ENCODE measurements at places on chromosomes 16 and 17.
A peak's percentile ranks its signal among the peaks of the same experiment; 100 is the strongest.

DNA sequence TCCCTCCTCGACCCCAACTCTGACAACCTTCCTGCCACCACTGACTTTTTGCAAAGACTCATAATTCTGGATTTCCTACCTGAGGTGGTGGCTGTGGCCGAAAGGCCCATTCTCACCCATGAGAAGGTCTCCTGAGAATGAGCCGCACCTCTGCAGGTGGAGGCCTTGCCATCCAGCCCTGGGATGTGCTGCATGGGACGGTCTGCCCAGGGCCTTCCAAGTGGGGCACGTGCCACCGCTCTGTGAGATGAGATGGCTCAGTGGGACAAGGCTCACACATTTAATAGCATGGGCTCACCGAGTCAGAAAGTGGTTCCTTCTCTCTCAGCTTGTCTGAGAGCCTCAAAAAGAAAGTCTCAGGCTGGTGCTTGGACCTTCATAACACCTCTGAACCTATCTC lies 112.8 kb downstream of the AMFR start:
- no peak for DNase-seq

GRCh38 chr17:82782657-82783207 lies 30.9 kb downstream of the TBCD start:
- DNase-seq: no peak

DNA sequence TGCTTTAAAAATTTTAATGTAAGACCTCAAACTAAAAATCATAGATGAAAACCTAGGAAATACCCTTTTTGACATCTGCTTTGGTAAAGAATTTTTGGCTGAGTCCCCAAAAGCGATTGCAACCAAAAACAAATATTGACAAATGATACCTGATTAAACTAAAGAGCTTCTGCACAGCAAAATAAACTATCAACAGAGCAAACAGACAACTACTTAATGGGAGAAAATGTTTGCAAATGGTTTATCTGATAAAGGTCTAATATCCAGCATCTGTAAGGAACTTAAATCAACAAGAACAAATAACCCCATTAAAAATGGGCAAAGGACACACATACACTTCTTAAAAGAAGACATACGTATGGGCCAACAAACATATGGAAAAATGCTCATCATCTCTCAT lies 242.5 kb downstream of the BCAS3 start:
- DNase-seq: no peak

GRCh38 chr16:84082835-84083569 lies 33.7 kb downstream of the MBTPS1 start:
- DNase-seq: no peak

- DNase-seq: no peak
These were observed 2.7 kb upstream of the NFE2L1 start for GRCh38 chr17:48045316-48046001.

DNA sequence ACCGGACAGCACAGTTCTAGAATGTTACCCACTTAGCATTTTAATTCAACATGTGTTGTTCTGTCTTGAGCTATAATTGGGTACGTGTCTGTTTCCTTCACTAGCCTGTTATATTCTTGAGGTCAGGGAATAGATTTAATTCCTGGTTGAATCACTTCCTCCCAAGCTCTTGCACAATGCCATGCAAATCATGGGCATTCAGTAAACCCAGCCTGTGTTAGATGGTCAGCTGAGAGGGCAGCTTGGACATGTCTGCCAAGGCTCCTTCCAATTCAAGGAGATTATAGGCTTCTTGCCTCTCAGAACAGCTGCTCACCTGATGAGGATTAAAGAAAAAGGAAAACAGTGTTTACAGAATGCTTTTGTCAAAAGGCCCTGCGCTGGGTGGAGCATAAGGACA lies 12.6 kb downstream of the C1QTNF1 start:
- no peak for DNase-seq

DNA sequence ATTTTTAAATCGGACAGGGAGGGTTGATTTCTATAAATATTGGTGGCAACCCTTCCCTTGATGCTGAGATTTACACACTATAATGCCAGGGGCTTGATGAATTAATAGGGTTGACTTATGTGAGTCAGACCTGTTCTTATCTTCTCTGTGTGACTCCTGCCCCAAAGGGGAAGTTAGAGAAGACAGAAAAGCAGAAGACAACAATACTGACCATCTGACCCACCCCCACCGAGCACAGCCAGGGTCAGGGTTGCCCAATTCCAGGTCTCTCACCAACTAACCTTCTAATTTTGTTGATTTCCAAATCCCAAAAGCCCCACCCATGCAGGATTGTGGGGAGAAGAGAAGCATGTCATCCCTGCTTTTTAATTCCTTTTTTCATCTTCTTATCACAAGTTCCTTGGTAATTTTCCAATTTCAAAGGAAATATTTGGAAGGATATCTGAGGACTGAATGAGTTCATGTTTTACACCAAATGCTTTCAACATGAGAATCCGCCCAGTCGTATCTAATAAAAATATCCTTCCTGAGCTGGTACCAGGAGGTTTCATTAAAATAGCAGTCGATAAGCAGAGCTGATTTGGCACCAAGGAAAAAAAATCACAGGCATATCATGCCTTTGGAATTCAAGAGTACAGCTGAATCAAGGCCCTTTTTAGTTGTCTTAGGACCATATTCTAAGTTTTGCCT lies 603.4 kb upstream of the CDH11 start:
- DNase-seq: no peak

GRCh38 chr17:11986942-11987329 lies 10.3 kb downstream of the ZNF18 start:
- no peak for DNase-seq

GRCh38 chr16:2486645-2487516 lies 12.0 kb downstream of the TBC1D24 start:
- peak; percentile 73 for DNase-seq

- DNase-seq: no peak
These were observed 12.4 kb downstream of the CCDC43 start for GRCh38 chr17:44677136-44677535.

GRCh38 chr16:67071476-67072048 lies 38.2 kb upstream of the PHAF1 start:
- DNase-seq: no peak

DNA sequence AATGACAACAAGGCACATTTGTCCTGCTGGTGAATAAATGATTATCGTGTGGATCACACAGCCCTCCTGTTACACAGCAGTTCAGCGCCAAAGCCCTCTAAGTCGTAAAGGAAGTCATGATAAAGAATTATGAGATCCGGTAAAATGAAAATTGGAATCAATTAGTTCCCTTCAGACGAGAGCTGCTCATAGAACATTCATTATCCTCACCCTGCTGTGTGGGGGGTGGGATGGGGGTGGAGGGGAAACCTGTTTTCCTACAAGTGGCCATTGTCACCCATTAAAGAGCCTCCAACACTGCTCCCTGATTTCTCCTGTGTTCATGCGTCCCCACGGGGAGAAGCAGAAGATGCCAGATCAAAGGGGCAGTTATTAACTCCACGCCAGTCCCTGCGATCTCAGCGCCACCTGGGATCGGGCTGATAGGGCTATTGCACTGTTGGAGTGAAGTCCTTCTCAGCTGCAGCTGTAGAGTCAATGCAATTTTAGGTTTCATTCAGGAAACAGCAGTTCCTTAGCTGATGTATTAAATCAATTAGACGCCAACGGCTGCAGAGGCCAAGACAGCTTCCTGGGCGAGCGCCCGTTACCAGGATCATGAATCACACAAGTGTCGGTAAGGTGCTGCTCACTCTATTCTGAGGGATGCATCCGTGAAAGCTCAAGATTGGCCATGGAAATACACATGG lies 19.2 kb upstream of the CACNG4 start:
- DNase-seq: no peak

DNA sequence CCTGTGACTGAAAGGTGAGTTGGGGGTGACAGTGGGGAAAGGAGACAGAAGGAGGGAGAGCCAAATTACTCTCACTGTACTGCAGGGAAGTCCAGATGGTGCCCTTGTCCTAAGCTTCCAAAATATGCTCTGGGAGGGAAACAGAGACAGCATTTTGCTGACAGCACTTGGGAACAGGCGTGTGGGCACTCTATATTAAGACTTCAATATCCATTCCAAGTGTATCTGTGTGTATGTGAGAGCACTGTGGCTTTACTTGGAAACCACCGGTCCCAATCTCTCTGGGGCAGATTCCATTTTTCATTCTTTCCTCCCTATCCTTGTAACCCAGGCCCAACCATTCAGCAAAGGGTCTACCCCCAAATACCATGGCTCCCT lies 407.3 kb downstream of the UTP18 start:
- DNase-seq: no peak

DNA sequence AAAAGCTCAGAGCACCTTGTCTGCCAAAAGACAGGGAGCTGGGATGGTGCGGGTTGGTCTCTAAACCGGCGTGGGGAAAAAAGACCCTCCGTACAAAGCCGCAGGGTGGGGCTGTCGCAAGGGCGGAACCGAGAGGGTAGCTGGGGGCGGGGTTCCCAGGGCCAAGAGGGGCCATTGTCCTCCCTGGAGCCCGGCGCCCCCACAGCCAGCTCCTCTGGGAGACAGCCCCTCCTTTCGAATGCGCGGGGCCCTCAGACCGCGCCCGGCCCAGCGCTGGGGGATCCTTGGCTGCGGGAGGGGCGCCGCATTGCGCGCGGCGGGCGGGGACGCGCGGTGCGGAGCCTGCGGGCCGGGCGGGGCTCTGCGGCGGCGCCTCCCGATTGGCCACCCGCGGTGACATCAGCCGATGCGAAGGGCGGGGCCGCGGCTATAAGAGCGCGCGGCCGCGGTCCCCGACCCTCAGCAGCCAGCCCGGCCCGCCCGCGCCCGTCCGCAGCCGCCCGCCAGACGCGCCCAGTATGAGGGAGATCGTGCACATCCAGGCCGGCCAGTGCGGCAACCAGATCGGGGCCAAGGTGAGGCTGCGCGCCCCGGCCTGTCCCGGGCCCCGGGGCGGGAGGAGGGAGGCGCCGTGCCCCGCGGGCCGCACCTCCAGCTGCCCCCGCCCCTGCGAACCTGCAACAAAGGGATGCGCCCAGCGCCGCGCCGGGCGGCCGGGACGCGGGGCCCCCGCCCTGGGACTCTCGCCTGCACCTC lies at the start of gene TUBB3:
Gene TUBB3 (plus strand): TSS at position 459 of the 756 bp plus-strand sequence. CDS start 60 bp downstream, at position 519.
- DNase-seq: no peak

DNA sequence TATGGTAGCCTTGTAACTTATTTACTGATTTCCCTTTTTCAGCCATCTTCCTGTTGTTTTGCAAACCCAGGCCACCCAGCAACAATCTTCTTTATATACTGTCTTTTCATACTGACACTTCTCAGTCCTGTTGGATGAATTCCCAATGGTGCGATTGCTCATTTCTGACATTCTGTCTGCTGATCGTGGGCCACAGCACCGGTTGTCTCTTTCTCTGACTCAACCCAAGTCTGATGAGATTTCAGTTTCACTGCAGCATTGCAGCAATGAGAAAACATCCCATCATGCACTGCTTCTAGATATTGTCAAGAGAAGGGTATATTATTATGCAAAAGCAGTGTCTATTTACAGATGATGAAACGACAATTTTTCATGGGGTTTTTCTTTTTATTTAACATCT lies 349.2 kb upstream of the HSBP1 start:
- no peak for DNase-seq

DNA sequence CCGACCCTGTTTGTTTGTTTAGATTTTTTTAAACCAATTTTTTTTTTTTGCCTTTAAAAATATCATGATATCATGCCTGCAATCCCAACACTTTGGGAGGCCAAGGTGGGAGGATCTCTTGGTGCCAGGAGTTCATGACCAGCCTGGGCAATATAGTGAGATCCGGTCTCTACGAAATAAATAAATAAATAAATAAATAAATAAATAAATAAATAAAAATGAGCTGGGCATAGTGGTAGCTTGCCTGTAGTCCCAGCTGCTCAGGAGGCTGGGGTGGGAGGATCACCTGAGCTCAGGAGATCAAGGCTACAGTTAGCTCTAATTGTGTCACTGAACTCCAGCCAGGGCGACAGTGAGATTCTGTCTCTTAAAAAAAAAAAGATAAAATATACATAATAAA lies 8.1 kb upstream of the IGF2BP1 start:
- DNase-seq: no peak

DNA sequence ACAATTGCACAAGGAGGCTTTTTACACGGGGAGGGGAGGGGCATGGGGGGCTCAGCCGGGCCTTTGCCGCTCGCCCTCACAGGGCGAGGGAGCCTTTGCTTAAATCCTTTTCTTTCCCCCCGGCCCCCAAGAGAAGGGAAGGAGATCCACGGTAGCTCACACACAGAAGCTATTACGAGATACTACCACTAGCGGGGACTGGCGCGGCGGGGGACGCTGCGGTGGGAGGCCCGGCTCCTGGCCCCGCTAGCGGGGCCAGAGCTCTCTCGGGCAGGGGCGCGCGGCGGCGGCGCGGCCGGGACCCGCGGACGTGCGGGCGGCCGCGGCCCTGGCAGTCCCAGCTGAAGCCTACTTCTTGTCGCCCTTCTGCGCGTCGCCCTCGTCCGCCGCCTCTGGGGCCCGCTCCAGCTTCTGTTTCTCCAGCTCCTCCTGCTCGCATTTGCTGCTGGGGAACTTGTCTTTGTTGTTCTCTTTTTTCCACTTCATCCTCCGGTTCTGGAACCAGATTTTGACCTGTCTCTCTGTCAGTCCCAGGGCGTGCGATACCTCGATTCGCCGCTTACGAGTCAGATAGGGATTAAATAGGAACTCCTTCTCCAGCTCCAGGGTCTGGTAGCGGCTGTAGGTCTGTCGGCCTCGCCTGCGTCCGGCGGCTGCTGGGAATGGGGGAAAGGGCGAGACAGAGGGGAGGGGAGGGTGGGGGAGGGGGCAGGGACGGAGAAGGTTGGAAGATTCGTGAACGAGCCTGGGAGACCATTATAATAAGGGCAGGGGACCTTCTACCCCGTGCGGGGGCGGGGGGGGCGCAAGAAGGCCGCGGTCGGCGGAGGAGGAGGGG lies 2.0 kb downstream of the HOXB8 start:
- DNase-seq: no peak

DNA sequence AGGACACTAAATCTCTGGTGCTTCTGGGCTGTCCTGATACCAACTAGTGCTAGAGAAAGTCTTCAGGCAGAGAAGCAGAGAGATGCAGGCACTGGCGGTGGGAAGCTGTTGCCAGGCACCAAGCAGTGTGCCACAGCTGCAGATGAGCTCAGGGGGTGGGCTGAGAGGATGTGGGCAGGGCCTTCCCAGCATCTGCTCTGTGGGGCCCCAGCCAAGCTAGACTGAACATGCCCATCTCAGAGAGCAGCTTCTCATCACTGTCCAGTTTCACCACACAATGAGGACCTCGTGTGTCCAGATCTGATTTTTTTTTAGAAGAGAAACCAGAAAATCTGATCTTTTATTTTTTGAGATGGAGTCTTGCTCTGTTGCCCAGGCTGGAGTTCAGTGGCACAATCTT lies 17.1 kb downstream of the PSKH1 start:
- DNase-seq: no peak

DNA sequence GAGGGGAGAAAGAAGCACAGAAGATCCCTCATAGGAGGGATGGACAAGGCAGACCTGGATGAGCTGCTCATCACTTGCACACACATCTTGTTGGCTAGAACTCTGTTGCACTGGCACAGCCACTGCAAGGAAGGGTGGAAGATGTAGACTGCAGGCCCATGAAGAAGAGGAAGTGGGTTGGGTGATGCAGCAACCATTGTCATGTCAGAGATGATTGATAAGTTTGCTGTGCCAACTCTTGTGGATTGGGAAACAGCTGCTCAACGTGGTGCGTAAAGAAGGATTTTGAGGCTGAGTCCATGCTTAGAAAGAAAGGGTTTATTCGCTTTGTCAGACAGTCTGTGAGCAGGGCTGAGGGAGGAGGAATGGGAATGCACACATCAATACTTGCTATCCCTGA lies 161.4 kb upstream of the MPHOSPH6 start:
- no peak for DNase-seq
